CD4-positive, alpha-beta T cell treated with Interleukin-6 for 4 hours (primary cell): ENCODE measurements at places on chromosomes 11 and 22.
A peak's percentile ranks its signal among the peaks of the same experiment; 100 is the strongest.

- no peak for DNase-seq
These were observed 4.9 kb downstream of the MUC5AC start for GRCh38 chr11:1162491-1163311.

GRCh38 chr11:31813391-31814175, 2.5 kb upstream of the PAX6 start:
- no peak for DNase-seq

DNA sequence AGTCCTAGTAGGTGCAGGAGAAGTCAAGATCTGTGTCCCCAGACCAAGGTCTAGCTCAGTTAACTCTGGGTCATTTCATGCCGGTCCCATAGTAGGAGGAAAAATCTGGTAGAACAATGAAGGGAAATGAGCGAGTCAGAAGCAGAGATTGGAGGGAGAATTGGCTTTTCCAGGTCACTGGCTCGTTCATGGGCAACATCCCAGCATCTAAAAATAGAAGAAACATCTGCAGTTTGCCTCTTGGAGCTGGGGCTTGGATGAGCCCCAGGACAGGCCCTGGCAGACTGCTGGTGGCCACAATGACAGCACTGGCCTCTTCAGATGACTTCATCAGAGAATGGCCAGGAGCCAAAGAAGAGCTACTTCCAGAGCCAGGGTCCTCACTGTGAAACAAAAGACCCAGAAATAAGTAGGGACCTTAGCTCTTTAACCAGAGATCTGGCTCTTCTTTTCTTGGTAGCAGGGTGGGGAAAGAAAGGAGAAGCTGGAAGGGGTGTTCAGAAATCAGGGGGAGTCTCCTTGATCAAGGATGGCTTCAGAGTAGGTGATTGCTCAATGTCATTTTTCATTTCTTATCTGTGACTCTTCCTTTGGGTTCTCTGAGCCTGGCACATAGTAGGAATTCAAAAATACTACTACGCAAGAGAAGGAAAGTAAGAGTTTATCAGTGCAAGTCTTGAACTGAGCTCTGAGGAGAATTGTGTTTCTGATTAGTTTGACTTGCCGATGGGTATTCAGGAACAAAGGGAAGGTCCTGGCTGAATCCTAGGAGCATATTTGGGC, 102.6 kb downstream of the TMPRSS5 start:
- no peak for DNase-seq

DNA sequence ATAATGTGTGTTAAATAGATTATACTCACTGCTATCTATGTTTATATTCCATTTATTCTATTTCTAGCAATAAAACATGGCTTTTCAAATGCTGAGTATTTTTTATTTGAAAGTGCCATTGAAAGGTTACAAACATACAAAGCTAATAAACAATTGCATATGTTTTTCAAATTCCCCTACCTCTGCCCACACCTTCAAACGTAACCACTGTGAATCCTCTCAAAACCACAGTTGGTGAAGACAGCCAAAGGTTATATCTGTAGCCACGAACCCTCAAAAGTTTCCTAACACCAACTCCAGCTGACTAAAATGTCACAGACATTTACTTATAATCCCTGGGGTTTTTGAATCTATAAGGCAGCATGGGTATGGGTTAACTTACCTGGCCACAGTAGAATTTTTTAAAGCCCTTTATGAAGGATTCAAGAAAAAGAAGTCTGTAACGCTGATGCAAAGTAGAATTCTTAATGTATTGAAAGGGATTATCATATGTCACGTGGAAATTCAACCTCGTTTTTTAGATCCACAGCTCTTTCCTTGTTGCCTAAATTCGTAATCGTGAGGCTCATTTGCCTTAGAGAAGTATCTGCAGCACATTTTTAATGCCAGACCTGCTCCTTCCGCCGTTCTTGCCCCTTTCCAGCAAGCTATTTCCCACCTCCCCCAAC, 122.5 kb upstream of the ZC3H12C start:
- DNase-seq = no peak

- no peak for DNase-seq
These were observed 289.1 kb downstream of the TBC1D22A start for GRCh38 chr22:47051441-47052071.

- DNase-seq = peak; percentile 82
These were observed 106.8 kb downstream of the ABTB2 start for GRCh38 chr11:34250732-34251588.

DNA sequence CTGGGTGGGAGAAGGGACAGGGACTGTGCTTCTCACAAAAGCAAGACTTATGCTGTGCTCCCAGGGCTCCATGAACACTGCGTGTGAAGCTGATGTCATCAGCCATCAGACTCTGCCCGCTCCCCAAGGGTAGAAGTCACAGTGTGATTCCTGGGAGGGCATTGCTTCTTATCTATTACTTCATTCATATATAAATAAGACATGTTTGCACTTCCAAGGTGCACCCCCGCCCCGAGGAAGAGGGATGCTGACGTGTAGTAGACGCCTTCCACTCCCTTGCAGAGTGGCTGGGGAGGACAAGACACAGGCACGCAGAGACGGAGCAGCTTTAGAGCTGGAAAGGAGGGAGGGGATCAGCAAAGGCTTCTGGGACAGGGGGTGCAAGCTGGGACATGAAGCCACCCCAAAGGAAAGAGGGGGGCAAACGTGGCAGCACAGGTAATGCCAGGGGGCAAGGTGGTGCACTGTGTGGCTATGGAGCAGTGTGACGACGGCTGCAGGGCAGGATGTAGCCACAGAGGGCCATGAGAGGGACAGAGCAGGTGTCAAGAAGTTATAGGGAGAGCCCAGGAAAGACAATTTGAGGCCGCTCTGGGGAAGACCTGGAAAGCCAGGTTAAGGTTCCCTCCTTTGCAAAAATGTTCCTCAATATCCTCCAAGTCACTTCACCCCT, 558.5 kb downstream of the MN1 start:
- DNase-seq = no peak

- no peak for DNase-seq
These were observed 439 bp downstream of the LMO1 start for GRCh38 chr11:8263109-8263768.

GRCh38 chr11:44229098-44229497, 80.8 kb downstream of the ALX4 start:
- no peak for DNase-seq
